ENCODE measurements at places on chromosomes 2 and 18. TPM values are rescaled to one million over a fixed set of nuclear protein-coding genes. Genes with fewer than 3 reads are reported as not detected.

GRCh38 chr2:38863061-38863695 lies 12.6 kb downstream of the DHX57 start:
- DNase-seq, result no peak

DNA sequence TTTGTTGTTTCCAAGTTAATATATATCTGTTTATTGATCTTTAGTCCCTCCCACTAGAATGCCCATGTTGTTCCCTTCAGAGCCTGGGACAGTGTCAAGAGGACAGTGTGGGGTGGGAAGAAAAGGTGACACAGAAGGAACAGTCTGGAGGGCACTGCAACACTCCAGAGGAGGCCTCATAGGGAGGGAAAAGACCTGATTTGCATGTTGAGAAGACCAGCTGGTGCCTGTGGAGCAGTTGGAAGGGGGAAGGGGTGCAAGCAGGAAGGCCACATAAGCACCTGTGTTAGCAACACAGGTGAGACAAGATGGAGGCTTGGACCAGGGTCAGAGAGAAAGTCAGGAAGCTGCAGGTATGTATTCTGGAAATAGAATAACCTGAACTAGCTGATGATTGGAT lies 48.1 kb upstream of the FHOD3 start:
- no peak for DNase-seq

DNA sequence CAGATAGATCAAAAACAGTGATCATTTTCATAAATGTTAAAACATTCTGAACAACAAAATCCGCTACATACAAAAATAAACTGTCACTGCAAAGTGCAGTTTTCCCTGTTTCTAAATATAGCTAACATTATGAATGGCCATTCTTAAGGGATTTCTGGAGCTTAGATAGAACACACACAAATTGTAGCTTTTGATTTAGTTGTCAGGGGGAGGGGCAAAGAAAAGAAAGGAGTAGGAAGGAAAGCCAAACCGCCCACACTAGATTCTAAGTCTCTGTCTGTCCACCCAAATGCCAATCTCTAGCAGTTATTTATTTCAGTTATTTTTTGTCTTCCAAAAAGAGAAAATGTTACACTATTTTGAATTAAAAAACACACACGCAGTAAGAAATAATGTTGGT lies 182.4 kb downstream of the CDH2 start:
- no peak for DNase-seq

DNA sequence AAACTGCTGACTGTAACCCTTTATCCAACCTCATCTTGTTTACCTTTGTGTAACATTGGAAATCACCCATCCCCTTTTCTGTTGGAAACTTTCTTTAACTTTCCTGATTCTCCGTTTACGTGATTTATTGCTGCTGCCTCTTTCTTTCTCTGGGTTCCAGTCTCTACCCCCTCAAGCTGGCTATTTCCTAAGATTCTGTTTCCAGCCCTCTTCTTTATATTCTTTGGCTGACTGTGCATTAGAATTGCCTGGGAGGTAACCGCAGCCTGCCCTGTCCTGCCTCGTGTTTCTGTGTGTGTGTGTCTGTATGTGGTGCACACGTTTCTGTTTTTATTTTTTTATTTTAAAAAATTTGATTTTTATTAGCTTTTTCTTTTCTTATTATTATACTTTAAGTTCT lies 229.2 kb downstream of the PLCL1 start:
- no peak for DNase-seq

DNA sequence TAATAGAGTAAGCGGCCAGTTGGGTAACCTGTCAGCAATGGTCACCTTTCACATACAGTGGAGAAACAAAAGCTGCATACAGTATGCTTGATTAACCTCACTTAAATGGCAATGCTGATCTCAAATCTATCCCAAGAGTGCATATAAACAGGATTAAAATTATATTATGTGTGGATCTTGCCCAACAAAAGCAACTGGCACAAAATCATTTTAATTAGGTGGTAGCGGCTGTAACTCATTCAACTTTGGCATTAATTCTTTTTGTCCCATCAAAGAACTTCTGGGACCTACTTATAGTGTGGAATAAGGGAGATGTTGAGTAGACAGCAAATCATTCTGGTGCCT lies 167.8 kb upstream of the VRK2 start:
- no peak for DNase-seq

DNA sequence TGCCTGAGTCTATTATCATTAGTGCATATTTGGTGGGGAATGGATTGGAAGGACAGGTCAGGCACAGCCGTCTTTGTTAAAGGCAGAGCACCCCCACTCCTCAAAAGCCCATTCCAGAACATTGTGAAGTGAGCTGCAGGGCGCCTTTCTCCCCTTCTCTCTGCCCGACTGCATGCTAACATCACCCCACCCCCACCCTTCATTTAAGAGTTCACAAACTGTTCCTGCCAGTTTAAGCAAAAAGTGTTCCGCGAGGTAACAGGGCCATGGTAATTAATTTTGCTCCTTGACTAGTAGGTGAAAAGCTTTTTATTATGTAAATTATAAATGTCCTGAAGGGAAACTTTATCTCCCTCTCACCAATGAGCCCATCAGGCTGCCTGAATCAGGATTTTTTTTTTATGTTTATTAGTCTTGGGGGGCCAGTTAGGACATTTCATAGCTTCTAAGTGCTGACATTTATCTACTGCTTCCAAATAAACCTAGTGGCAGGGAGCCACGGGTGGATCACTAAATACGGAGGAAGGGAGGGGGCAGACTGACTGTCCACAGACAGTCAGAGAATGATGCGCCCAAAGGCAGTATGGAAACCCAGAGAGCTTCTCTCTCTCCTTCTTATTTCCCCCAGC lies 99.4 kb downstream of the FTCDNL1 start:
- DNase-seq, result no peak

- DNase-seq, result no peak
Measured at GRCh38 chr2:1626271-1626681, 118.0 kb downstream of the PXDN start.

DNA sequence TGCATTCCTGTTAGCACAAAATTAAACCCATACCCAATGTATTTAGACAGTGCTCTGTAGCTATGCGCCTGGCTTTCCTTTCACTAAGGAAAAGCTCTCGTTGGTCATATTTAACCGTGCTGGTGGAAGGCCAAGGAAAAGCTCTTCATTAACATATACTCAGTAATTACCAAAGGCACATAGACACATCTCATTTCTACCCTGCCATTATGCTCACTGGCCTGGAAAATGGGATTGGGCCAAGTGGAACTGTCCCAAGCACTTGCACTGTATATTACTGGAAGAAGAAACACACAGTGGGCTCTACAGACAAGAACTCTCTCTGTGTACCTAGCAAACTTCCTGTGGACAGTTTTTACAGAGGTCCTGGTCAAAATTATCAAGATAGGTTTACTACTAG lies 274.4 kb downstream of the ERBB4 start:
- no peak for DNase-seq

DNA sequence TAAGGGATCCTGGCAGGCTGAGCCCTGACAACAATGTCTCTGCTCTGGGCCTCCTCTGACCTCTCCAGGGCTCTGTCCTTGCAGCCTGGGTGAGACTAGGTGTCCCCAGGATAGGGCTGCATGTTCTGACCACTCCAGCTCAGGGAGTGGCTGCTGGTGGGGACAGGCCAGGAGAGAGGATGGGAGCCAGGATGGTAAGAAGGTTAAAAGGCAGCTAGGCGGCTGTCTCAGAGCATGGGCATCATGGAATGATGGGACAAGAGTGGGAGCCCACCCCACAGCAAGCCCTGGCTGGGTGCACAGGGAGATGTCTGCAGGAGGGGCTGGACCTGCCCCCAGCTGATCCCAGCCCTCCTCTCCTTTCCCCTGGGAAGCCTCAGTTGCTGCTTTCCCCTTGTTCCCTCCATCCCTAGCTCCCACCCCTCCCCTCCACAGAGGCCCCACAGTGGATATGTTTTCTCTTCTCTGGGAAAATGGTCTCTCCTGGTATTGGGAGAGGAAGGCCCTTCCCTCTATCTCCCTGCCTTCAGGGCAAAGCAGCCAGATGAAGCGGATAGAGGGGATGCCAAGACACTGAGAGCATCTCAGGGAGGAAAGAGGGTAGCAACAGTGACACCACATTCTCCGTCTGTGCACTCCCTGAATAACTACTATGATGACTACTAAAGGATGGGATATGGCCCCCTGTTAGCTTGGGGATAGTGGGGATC lies 334.3 kb downstream of the DYSF start:
- DNase-seq, result no peak

DNA sequence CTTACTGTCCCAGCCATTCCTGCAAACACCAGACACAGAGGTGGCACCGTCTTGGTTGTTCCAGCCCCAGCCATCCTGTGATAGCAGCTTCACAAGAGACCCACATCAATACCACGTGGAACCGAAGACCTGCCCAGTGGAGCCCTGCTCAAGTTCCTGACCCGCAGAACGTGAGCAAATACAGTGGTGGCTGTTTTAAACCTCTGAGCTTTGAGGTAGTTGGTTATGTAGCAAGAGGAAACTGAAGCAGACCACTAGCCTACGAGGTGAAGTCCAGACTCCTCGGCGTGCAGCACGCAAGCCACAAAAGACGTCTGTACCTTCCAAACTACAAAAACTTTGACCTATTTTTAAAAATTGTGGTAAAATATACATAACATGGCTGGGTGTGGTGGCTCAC lies 96.1 kb upstream of the ODC1 start:
- DNase-seq, result no peak

SFXN5 gene
- polyA plus RNA-seq, result 12.7 TPM

NCL gene
- polyA plus RNA-seq, result 382 TPM

CHST10 gene
- 4.4 TPM for polyA plus RNA-seq

EPB41L3 gene
- polyA plus RNA-seq, result 2.0 TPM

CDC42EP3 gene
- polyA plus RNA-seq, result 47.8 TPM

RTP5 gene
- polyA plus RNA-seq, result not detected

LRATD1 gene
- polyA plus RNA-seq, result 0.28 TPM

GPR35 gene
- 0.89 TPM for polyA plus RNA-seq

SPP2 gene
- not detected for polyA plus RNA-seq

TLX2 gene
- not detected for polyA plus RNA-seq
